ENCODE measurements at places on chromosomes 2 and 18.

GRCh38 chr18:3691705-3692104 lies 241.7 kb downstream of the TGIF1 start:
- DNase-seq: no peak

GRCh38 chr2:182134201-182134600 lies 148.5 kb downstream of the PPP1R1C start:
- no peak for DNase-seq

DNA sequence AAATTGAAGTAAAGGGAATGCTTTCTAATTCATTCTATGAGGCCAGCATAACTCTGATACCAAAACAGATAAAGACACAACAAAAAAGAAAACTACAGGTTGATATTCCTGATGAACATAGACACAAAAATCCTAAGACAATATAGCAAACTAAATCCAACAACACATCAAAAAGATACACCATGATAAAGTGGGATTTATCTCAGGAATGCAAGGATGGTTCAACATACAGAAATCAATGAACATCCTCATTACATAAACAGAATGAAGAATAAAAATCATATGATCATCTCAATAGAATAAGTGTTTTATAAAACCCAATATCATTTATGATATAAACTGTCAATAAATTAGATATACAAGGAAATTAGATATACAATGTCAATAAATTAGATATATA lies 65.7 kb downstream of the ZSWIM2 start:
- no peak for DNase-seq

DNA sequence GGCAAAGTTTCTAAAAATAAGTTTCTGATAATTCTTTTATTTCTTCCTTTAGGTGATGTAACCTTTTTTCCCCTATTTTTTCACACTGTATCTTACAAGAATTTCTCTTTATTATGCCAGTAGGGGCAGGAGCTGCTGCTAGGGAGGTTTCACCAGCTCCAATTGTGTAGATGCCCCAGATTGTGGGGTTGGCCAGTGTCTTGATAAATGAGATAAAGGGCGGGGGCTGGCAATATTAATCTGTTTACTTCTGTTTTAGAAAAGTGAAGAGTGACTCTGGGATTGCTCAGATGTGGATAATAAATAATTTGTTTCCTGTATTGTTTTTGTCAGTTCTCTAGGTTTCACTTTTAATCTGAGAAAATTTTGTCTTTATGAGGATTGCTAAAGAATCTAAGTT lies 190.4 kb downstream of the MC4R start:
- no peak for DNase-seq

GRCh38 chr2:69578198-69578540 lies 65.4 kb downstream of the AAK1 start:
- DNase-seq: no peak

GRCh38 chr2:124180635-124181034 lies 155.5 kb downstream of the CNTNAP5 start:
- no peak for DNase-seq

DNA sequence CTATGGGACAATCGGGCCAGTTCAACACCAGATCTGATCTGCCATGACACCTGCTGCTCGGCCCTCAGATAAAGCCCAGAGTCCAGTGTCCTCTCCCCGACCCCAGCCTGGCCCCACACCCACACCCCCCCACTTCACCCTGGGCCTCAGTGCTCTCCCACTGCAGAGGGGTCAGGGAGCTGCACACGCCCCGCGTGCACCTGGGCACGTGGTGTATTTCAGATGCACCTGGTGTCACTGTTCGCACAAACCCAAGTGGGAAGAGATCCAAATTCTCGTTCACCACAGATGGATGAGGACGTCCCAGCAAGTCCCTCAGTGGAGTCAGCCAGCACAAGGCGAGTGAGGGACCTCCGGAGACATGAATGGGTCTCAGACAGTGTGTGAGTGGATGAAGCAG lies 161.3 kb downstream of the RTP5 start:
- no peak for DNase-seq

Measured in central memory CD4-positive, alpha-beta T cell (primary cell).